B cell (primary cell): ENCODE measurements at places on chromosomes 2 and 18. TPM values are rescaled to one million over a fixed set of nuclear protein-coding genes. Genes with fewer than 3 reads are reported as not detected.
A peak's percentile ranks its signal among the peaks of the same experiment; 100 is the strongest.

- H3K4me3 ChIP-seq, result no peak overlapping the region
- H3K36me3 ChIP-seq, result no peaks in the 10 kb centered on the region
- no peak overlapping the region for H3K27ac ChIP-seq
- H3K27me3 ChIP-seq, result no peaks in the 10 kb centered on the region
These were observed 76.5 kb upstream of the RFX8 start for GRCh38 chr2:101551336-101551888.

- H3K27ac ChIP-seq, result no peak overlapping the region
- H3K27me3 ChIP-seq, result no peaks in the 10 kb centered on the region
- H3K4me1 ChIP-seq, result no peaks in the 10 kb centered on the region
- no peak for DNase-seq
- H3K4me3 ChIP-seq, result no peak overlapping the region
These were observed 29.0 kb downstream of the MYO3B start for GRCh38 chr2:170206805-170207407.

GRCh38 chr2:113266431-113266830 lies 12.3 kb downstream of the PAX8 start:
- no peak for DNase-seq
- H3K36me3 ChIP-seq, result no peaks in the 10 kb centered on the region
- H3K4me3 ChIP-seq, result no peak overlapping the region
- no peaks in the 10 kb centered on the region for H3K4me1 ChIP-seq

The VSNL1 gene
- total RNA-seq, result not detected in 2 replicates

The CASP8 gene
- 120 and 131 TPM in 2 replicates for total RNA-seq

The GPR35 gene
- 1.8 and 2.2 TPM in 2 replicates for total RNA-seq

- no peaks in the 10 kb centered on the region for H3K4me1 ChIP-seq
- no peak overlapping the region for H3K27ac ChIP-seq
- DNase-seq, result no peak
- H3K36me3 ChIP-seq, result no peaks in the 10 kb centered on the region
- H3K4me3 ChIP-seq, result no peak overlapping the region
These were observed 387.6 kb downstream of the DCDC2C start for GRCh38 chr2:4090668-4091630.

DNA sequence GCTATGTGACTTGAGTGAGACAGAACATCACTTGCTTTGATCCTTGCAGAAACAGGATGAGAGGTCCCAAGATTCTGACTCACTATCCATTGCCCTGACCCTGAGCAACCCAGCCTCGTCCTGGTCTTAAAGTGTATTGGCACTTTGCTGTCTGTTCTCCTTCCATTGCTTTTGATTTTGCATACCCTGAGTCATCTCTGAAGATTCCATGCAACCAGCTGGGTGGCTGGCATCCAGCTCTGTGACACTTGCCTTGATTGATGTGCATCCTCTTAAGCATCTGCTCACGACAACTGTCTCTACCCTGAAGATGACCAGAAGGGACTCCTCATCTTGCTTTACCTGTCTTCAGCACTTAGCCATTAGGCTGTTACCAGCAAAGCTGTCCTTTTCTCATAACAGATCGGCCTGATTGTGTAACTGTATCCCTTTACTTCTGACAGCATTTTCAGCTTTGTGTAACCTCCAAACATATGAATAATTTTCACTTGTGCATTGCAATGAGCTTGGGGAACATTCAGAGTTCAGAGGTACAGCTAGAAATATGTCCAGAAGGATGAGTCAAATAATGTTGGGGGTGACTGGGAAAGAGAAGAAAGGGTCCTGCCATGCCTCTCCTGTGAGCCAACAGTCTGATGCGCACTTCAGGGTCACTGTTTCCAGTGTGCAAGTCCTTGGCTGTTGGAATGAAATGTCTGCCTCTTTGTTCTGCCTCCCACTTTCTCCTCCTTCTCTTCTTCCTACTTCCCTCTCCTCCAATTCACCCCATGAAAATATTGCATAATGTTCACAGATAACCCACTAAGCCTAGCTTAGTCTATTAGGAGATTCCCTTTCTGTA lies 249.7 kb upstream of the OSR1 start:
- H3K27ac ChIP-seq, result no peak overlapping the region
- no peaks in the 10 kb centered on the region for H3K36me3 ChIP-seq
- DNase-seq, result no peak

GRCh38 chr18:22044474-22045220 lies 124.7 kb upstream of the GATA6 start:
- H3K27me3 ChIP-seq, result no peaks in the 10 kb centered on the region
- no peak overlapping the region for H3K27ac ChIP-seq
- no peak overlapping the region for H3K4me3 ChIP-seq
- DNase-seq, result no peak

The FMNL2 gene
- total RNA-seq, result 8.4 and 8.8 TPM in 2 replicates

DNA sequence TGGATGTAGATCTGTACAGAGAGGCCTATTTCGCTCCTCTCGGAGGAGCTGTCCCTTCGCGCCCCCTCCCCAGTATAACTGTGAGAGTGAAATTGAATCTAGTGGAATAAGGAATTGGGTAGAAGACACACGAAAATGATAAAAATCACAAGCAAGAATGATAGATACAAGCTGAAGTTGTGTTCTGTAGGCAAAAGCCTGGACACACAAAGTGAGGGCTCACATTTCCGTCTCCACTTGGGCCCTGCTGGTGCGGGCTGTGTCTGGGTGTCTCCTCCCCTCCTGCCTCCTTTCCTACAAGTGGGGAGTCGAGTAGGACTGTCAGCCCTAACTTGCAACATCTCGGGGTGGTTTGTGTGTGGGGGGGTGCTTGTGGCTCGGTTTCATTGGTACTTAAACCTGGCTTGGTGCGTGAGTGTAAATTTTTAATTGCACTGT lies 457 bp upstream of the SP9 start:
- H3K27me3 ChIP-seq, result peaks cover 90% of the 10 kb centered on the region
- peak; percentile 43 for DNase-seq
- no peaks in the 10 kb centered on the region for H3K36me3 ChIP-seq
- H3K4me1 ChIP-seq, result peaks cover 50% of the 10 kb centered on the region

- H3K4me3 ChIP-seq, result no peak overlapping the region
- H3K27ac ChIP-seq, result no peak overlapping the region
- no peak for DNase-seq
- H3K36me3 ChIP-seq, result no peaks in the 10 kb centered on the region
- no peaks in the 10 kb centered on the region for H3K4me1 ChIP-seq
- H3K27me3 ChIP-seq, result no peaks in the 10 kb centered on the region
These were observed 17.9 kb downstream of the CDK15 start for GRCh38 chr2:201824212-201824611.

GRCh38 chr2:23526114-23526513 lies 141.1 kb downstream of the KLHL29 start:
- H3K36me3 ChIP-seq, result no peaks in the 10 kb centered on the region
- H3K27ac ChIP-seq, result no peak overlapping the region
- no peak for DNase-seq

- no peak overlapping the region for H3K27ac ChIP-seq
- H3K4me1 ChIP-seq, result no peaks in the 10 kb centered on the region
- H3K36me3 ChIP-seq, result no peaks in the 10 kb centered on the region
- peaks cover 2% of the 10 kb centered on the region for H3K27me3 ChIP-seq
- no peak overlapping the region for H3K4me3 ChIP-seq
These were observed 9.9 kb upstream of the RAPGEF4 start for GRCh38 chr2:172725746-172726145.

The NPHP1 gene
- 1.6 and 2.4 TPM in 2 replicates for total RNA-seq

The FIGN gene
- not detected in 2 replicates for total RNA-seq

- peaks cover 4% of the 10 kb centered on the region for H3K4me1 ChIP-seq
- H3K27ac ChIP-seq, result no peak overlapping the region
- peak overlapping the region; percentile 45 for H3K4me3 ChIP-seq
- peak; percentile 14 for DNase-seq
- no peaks in the 10 kb centered on the region for H3K36me3 ChIP-seq
These were observed 779 bp upstream of the LYPD6 start for GRCh38 chr2:149329489-149330126.

GRCh38 chr2:203855274-203855673 lies 12.3 kb upstream of the CTLA4 start:
- no peak overlapping the region for H3K4me3 ChIP-seq
- no peaks in the 10 kb centered on the region for H3K4me1 ChIP-seq
- H3K27ac ChIP-seq, result no peak overlapping the region
- H3K36me3 ChIP-seq, result no peaks in the 10 kb centered on the region
- no peak for DNase-seq

DNA sequence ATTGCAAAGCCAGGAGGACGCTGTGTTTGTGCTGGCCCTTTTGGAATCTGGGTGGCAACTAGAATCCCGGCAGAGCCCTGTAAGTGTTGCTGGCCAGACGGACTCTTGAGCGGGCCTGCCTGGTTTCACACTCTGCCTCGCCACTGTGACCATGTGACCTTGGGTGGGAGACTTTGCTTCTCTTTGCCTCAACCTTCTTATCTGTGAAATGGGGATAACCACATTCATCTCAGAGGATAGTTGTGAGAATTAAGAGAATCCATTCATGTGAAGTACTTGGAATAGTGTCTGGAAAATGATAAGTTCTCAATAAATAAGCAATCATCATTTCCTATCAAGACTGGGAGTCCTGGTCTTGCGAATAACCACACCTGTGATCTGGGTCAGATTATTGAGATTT lies 105.6 kb downstream of the LIPG start:
- H3K27ac ChIP-seq, result no peak overlapping the region
- no peaks in the 10 kb centered on the region for H3K36me3 ChIP-seq
- no peaks in the 10 kb centered on the region for H3K4me1 ChIP-seq
- no peaks in the 10 kb centered on the region for H3K27me3 ChIP-seq

- no peak for DNase-seq
- no peaks in the 10 kb centered on the region for H3K36me3 ChIP-seq
- H3K27ac ChIP-seq, result no peak overlapping the region
- no peaks in the 10 kb centered on the region for H3K27me3 ChIP-seq
- no peaks in the 10 kb centered on the region for H3K4me1 ChIP-seq
These were observed 124.8 kb downstream of the KLHL29 start for GRCh38 chr2:23509596-23510292.
